CD8-positive, alpha-beta memory T cell (primary cell): ENCODE measurements at places on chromosomes 12 and 14.

DNA sequence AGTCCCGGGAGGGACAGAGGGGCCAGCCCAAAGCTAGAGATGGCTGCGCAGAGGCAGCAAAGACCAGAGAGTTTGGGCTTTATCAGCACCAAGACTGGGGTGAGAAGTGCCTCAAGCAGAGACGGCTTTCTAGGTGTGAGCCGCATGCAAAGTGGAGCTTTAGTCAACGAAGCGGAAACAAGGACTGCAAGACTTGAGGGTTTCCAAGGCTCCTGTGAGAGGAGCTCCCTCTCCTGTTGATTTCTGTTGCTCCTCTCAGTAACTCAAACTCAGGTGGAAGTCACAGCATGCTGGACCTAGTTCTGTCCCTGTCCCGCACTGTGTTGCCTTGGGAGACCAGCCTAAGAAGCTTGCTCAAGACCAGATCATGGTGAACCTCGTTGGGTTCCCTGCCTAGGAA, 327.8 kb downstream of the MED13L start:
- no peaks in the 10 kb centered on the region for H3K36me3 ChIP-seq
- DNase-seq, result no peak
- H3K27me3 ChIP-seq, result no peaks in the 10 kb centered on the region
- H3K4me3 ChIP-seq, result no peak overlapping the region

GRCh38 chr14:74855945-74856344, 20.0 kb downstream of the PROX2 start:
- no peak for DNase-seq
- H3K4me3 ChIP-seq, result no peak overlapping the region
- H3K4me1 ChIP-seq, result peaks cover 31% of the 10 kb centered on the region

DNA sequence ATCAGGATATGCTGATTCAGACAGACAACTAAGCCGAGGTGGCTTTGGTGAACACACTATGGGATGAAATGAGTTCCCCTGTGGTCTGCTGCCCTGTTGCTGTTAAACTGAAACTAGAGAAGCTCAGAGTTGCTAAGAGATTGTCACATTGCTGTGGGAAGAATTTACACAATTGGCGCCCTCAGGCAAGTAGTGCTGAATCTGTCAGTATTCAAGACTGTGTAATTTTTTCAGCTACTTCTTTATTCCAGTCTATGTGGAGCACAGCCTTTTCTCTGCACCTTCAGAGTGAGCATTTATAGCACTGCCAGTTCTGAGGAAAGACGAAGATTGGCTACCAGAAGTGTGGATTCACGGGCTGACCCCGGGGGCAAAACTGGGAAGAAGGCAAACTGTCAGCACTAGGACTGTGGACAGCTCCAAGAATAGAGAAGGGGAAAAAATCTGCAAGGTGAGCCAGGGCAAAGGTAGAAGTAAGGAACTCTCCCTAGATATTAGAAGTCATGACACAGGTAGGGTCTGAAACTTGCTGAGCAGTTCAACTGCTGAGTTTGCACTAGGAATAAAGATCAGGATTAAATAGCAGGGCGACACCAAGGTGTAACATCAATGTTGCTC, 218.8 kb upstream of the TMPO start:
- DNase-seq, result no peak
- H3K4me3 ChIP-seq, result no peak overlapping the region
- H3K27ac ChIP-seq, result no peak overlapping the region
- peaks cover 3% of the 10 kb centered on the region for H3K27me3 ChIP-seq
- H3K36me3 ChIP-seq, result no peaks in the 10 kb centered on the region

DNA sequence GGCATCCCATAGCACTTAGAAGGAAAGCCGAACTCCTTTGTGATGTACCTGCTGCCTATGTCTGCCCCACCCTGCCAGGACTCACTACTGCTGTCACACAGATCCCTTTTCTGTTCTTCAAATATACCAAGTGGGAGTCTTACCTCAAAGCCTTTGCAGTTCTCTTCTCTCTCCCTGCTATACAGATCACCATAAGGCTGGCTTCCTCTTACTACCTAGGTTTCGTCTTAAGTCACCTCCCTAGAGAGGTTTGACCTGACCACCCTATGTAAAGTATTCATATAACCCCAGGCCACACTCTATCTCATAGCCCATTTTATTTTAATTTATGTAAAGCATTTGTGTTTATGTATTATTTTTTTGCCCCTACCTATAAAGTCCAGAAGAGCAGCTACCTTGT, 117.6 kb downstream of the CRADD start:
- no peaks in the 10 kb centered on the region for H3K36me3 ChIP-seq
- no peak overlapping the region for H3K27ac ChIP-seq
- H3K4me3 ChIP-seq, result no peak overlapping the region
- no peak for DNase-seq

DNA sequence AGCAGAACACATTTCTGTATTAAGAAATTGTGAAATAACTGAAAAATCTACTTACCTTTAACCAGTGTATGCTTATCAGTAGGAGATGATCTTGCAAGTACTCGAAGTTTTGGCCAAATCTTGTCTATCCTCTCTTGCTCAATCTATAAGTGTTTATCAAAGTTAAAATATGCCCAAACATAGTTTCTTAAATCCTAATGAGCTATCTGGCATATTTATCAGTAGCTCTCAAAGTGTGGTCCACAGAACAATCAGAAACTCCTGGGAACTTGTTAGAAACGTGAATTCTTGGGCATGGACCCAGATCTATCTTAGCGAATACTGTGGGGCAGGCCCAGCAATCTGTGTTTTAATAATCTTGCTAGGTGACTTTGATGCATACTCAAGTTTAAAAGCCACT, 84.5 kb upstream of the POC1B start:
- H3K4me3 ChIP-seq, result no peak overlapping the region
- H3K4me1 ChIP-seq, result no peaks in the 10 kb centered on the region
- DNase-seq, result no peak
- H3K27ac ChIP-seq, result no peak overlapping the region
- H3K36me3 ChIP-seq, result peaks cover 14% of the 10 kb centered on the region

GRCh38 chr12:87274594-87275245, 754.5 kb downstream of the C12orf50 start:
- H3K27ac ChIP-seq, result no peak overlapping the region
- DNase-seq, result no peak
- no peaks in the 10 kb centered on the region for H3K27me3 ChIP-seq
- H3K4me1 ChIP-seq, result no peaks in the 10 kb centered on the region

- no peak overlapping the region for H3K27ac ChIP-seq
- H3K4me1 ChIP-seq, result peaks cover 28% of the 10 kb centered on the region
- no peaks in the 10 kb centered on the region for H3K36me3 ChIP-seq
- H3K4me3 ChIP-seq, result no peak overlapping the region
- DNase-seq, result no peak
- no peaks in the 10 kb centered on the region for H3K27me3 ChIP-seq
Measured at GRCh38 chr12:6318440-6318879, 8.0 kb downstream of the PLEKHG6 start.

- H3K27me3 ChIP-seq, result no peaks in the 10 kb centered on the region
- DNase-seq, result peak; percentile 40
- H3K4me1 ChIP-seq, result peaks cover 4% of the 10 kb centered on the region
- H3K4me3 ChIP-seq, result no peak overlapping the region
Measured at GRCh38 chr14:104137297-104138097, 890 bp upstream of the KIF26A start.

GRCh38 chr12:30622509-30622908, 73.2 kb downstream of the IPO8 start:
- no peak overlapping the region for H3K27ac ChIP-seq
- no peak for DNase-seq
- H3K27me3 ChIP-seq, result no peaks in the 10 kb centered on the region
- H3K4me3 ChIP-seq, result no peak overlapping the region
- no peaks in the 10 kb centered on the region for H3K36me3 ChIP-seq
- H3K4me1 ChIP-seq, result no peaks in the 10 kb centered on the region

DNA sequence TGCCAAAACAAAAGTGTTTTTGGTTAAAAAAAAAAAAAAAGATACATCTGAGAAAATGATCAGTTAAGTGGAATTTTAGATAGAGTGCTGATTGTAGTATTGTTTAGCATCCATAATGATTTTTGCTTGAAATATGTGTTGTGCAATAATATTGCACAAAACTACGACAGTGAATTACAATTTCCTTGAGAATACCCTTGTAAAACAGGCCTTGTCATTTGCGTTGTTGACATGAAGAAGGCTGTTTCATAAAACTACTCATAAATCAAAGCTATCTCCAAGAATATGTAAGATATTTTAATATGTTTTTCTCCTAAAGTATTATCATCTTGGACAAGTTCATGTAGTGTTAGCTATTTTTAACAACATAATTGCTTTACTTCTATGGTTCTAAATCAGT, 1077.0 kb downstream of the LRFN5 start:
- no peak for DNase-seq
- H3K36me3 ChIP-seq, result no peaks in the 10 kb centered on the region
- no peak overlapping the region for H3K4me3 ChIP-seq
- H3K27me3 ChIP-seq, result no peaks in the 10 kb centered on the region
- H3K4me1 ChIP-seq, result no peaks in the 10 kb centered on the region

DNA sequence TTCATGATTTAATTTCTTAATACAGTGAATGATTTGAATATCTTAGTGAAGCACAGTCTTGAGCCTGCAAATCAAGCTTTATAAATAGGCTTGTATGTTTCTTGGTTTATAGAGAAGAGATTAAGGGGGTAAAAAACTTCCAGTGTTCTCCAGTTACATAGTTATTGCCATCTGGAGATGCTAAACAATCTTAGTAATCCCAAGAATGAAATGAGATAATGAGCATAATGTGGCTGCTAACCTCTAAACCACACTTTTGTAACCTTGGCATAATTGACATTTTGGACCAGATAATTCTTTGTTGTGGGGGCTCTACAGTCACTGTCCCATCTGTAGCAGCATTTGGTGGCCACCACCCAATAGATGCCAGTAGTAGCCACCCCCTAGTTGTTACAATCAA, 316.8 kb downstream of the CCDC91 start:
- H3K36me3 ChIP-seq, result no peaks in the 10 kb centered on the region
- no peak overlapping the region for H3K4me3 ChIP-seq
- no peak for DNase-seq

GRCh38 chr12:53300187-53300586, 692 bp downstream of the MYG1 start:
- peaks cover 39% of the 10 kb centered on the region for H3K4me1 ChIP-seq
- H3K27ac ChIP-seq, result peak overlapping the region; percentile 63
- peak overlapping the region; percentile 87 for H3K4me3 ChIP-seq

DNA sequence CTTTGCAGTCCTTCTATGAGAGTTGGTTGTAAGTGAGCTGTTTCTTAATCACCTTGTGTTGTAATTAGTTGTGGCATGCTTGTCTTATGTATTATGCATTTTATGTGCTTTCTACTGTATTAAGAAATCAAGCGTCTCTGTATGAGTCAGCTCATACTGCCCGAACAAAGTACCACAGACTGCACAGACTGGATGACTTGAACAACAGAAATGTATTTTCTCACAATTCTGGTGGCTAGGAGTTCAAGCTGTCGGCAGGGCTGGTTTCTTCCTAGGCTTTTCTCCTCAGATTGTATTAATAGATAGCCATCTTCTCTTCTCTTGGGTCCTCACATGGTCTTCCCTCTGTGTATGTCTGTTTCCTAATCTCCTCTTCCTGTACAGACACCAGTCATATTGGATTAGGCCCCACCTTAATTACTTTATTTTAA, 77.7 kb downstream of the FLRT2 start:
- H3K4me3 ChIP-seq, result no peak overlapping the region
- no peaks in the 10 kb centered on the region for H3K27me3 ChIP-seq
- no peak overlapping the region for H3K27ac ChIP-seq
- DNase-seq, result no peak
- no peaks in the 10 kb centered on the region for H3K36me3 ChIP-seq

DNA sequence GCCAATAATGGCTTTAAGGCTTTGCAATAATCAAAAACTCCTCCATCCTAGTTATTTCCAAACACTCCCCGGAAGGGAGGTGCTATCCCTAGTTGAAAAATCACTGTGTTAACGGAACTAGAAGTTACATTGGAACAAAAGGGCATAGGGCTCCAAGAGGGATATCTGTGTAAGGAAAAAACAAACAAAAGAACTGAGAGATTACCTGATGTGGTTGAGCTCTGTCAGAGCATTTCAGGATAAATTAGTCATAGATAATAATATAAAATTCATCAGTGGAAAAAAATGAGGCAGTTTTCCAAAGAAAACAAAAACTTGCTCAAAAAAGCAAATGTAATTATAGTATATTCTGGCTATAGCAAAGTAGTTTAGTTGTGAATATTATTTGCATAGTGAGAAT, 27.4 kb upstream of the PAPLN start:
- no peaks in the 10 kb centered on the region for H3K4me1 ChIP-seq
- H3K4me3 ChIP-seq, result no peak overlapping the region
- peaks cover 34% of the 10 kb centered on the region for H3K36me3 ChIP-seq
- no peak for DNase-seq
- H3K27me3 ChIP-seq, result no peaks in the 10 kb centered on the region

DNA sequence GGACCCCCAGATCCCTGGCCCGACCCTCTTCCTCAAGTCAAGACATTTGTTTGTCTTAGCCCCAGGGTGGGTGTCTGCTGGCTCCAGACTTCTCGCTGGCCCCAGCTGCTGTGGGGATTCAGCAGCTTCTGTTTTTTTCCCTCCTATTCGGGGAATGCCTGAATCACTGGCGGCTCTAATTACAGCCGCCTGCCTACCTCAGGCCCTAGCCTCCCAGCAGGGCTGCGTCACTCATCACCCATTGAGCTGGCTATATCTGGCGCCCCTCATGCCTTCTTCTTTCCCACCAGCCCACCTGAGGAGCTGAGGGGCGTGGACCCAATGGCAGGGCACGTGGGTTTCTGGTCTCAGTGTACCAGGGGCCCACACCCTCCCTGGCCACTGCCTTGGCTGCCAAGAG, 10.1 kb downstream of the KRT80 start:
- H3K27ac ChIP-seq, result no peak overlapping the region
- no peak overlapping the region for H3K4me3 ChIP-seq
- H3K36me3 ChIP-seq, result no peaks in the 10 kb centered on the region
- DNase-seq, result no peak
- H3K4me1 ChIP-seq, result no peaks in the 10 kb centered on the region
- H3K27me3 ChIP-seq, result no peaks in the 10 kb centered on the region

DNA sequence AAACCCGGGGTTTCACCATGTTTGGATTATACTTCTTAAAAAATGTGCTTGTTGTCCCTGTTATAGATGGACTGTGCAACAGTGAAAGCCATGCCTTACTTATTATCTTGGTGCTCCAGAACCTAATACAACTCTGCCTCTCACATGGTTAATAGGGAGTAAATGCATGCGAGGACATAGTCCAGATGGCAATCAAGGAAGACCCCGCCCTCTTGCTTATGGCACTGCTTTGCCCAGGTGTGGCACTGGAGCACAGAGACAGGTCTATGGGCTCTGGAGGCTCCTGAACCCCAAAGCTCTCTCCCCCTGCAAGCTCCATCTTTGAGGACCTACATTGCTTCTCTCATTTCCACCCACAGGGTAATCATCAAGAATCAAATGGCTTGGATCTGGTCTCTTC, 162.1 kb upstream of the NTF3 start:
- H3K4me3 ChIP-seq, result no peak overlapping the region
- H3K27ac ChIP-seq, result no peak overlapping the region
- H3K4me1 ChIP-seq, result no peaks in the 10 kb centered on the region
- no peaks in the 10 kb centered on the region for H3K36me3 ChIP-seq
- no peak for DNase-seq

DNA sequence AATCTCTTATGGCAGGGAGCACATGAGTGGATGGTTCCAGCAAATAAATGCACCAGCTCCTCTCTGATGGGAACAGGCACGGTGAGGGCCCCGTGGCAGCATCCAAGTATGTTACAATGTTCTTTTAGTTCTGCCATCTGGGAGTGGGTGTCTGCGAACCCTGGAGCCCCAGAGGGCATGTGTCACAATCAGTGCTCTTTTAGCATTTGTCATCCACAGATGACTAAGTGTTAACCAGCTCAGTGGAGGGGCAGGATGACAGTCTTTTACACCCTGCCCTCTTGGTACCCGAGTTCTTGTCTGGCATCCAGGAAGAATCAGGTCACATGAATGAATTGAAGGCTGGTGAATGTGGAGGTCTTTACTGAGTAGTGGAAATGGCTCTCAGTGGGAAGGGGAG, 560.4 kb upstream of the FLRT2 start:
- H3K36me3 ChIP-seq, result no peaks in the 10 kb centered on the region
- no peak for DNase-seq
- no peak overlapping the region for H3K4me3 ChIP-seq
- no peaks in the 10 kb centered on the region for H3K4me1 ChIP-seq
- H3K27ac ChIP-seq, result no peak overlapping the region
